ENCODE measurements at places on chromosomes 1 and 21.

DNA sequence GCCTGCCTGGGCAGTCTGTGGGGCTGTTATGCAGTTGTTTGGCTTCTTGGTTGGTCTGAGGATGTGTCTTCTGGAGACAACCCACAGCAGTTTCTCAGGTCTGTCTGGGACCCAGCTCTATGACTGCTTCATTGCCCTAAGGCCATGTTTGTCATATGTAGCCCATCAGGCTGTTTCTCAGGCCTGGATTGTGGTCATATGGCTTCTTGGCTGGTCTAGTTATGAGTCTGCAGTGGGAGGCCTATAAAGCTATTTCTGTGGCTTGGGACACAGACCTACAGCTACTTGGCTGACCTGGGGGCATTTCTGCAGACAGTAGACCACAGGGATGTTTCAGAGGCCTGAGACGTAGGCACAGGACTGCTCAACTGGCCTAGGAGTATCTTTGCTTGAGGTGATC, 41.5 kb downstream of the CHIA start:
- H3K4me3 ChIP-seq: no peak overlapping the region
- DNase-seq: no peak
- H3K27ac ChIP-seq: no peak overlapping the region

- no peaks in the 10 kb centered on the region for H3K36me3 ChIP-seq
- no peaks in the 10 kb centered on the region for H3K27me3 ChIP-seq
- DNase-seq: no peak
- H3K4me1 ChIP-seq: no peaks in the 10 kb centered on the region
- no peak overlapping the region for H3K27ac ChIP-seq
- H3K4me3 ChIP-seq: no peak overlapping the region
These were observed 61.0 kb downstream of the WDR4 start for GRCh38 chr21:42818328-42818749.

DNA sequence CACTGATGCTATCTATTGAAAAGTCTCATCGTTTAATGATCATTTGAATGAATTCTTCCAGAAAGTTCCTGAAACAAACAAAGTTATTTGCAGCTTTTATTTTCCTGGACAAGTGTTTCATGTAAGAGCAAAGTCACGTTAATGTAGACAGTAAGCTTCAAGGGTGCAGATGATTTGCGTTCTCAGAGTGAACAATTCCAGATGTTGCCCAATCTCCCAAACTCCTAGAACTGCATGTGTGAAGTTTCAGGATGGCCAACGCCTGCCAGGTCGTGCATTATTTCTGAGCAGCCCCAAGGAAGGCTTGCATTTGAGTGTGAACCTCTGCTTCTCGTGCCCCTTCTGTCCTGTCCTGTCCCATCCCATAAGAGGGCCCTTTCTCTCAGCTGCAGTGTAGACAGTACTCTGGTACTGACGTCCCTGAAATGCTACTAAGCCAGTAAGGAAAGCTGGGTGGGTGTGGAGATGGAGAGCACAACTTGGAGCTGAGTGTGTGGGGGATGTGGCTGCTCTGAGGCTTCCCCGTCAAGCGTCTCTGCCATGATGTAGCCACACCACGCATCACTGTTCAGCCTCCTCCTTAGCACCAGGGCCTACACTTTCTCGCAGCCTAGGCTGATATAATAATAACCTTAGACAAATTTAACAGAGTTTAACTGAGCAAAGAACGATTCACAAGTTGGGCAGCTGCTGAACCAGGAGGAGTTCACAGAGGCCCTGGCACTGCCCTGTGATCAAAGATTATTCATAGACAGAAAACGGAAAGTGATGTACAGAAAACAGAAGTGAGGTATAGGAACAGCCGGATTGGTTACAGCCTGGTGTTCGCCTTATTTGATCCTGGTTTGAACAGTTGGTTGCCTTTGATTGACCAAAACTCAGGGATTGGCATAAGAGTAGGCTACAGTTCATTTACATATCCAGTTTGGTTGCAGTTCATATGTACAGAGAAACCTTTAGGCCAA, 50.4 kb downstream of the RHOU start:
- H3K27me3 ChIP-seq: no peaks in the 10 kb centered on the region
- no peaks in the 10 kb centered on the region for H3K36me3 ChIP-seq
- H3K4me3 ChIP-seq: no peak overlapping the region
- DNase-seq: no peak

- H3K27ac ChIP-seq: peak overlapping the region; percentile 71
- H3K4me3 ChIP-seq: peak overlapping the region; percentile 62
- H3K36me3 ChIP-seq: peaks cover 22% of the 10 kb centered on the region
- DNase-seq: no peak
These were observed 102.5 kb downstream of the PLXNA2 start for GRCh38 chr1:208141610-208142192.

GRCh38 chr1:229022595-229023333, 248.1 kb upstream of the RAB4A start:
- no peaks in the 10 kb centered on the region for H3K36me3 ChIP-seq
- peak overlapping the region; percentile 7 for H3K27ac ChIP-seq
- H3K4me1 ChIP-seq: peaks cover 35% of the 10 kb centered on the region
- no peak for DNase-seq
- H3K4me3 ChIP-seq: peak overlapping the region; percentile 3
